ENCODE measurements at places on chromosomes 3 and 15. TPM values are rescaled to one million over a fixed set of nuclear protein-coding genes. Genes with fewer than 3 reads are reported as not detected.

CCK gene
- not detected for total RNA-seq

ZNF501 gene
- total RNA-seq = 3.8 TPM

VPS8 gene
- total RNA-seq = 19.5 TPM

KLHL40 gene
- total RNA-seq = not detected

PLSCR4 gene
- total RNA-seq = 139 TPM

FANCD2OS gene
- total RNA-seq = not detected

CELF6 gene
- 1.3 TPM for total RNA-seq

PIGB gene
- 9.7 TPM for total RNA-seq

MAGI1 gene
- total RNA-seq = 6.3 TPM

LMAN1L gene
- total RNA-seq = not detected

ZNF502 gene
- 3.4 TPM for total RNA-seq

RTP3 gene
- not detected for total RNA-seq

LRRIQ4 gene
- not detected for total RNA-seq

TM4SF4 gene
- total RNA-seq = not detected

ARRDC4 gene
- total RNA-seq = 9.8 TPM

TRIM71 gene
- not detected for total RNA-seq

CORO2B gene
- 36.8 TPM for total RNA-seq

STARD9 gene
- total RNA-seq = 2.4 TPM

C3orf22 gene
- not detected for total RNA-seq

TF gene
- 0.12 TPM for total RNA-seq

PXYLP1 gene
- total RNA-seq = 7.2 TPM

KIF7 gene
- 27.4 TPM for total RNA-seq

FAIM gene
- total RNA-seq = 9.8 TPM

GOLGA8J gene
- not detected for total RNA-seq

CCRL2 gene
- total RNA-seq = 0.62 TPM

ROPN1 gene
- total RNA-seq = not detected

TMCO5A gene
- total RNA-seq = not detected

MCF2L2 gene
- 1.1 TPM for total RNA-seq

MYRIP gene
- 0.34 TPM for total RNA-seq

CRABP1 gene
- not detected for total RNA-seq

SYNPR gene
- total RNA-seq = not detected

A4GNT gene
- total RNA-seq = not detected

MED12L gene
- 0.05 TPM for total RNA-seq

NDN gene
- 77.3 TPM for total RNA-seq

SAMMSON gene
- total RNA-seq = not detected

MAP3K13 gene
- 20.2 TPM for total RNA-seq

CHRNB4 gene
- total RNA-seq = not detected

Data from cardiac ventricle fibroblast (primary cell).